GF-D8 (cell line): ENCODE measurements at places on chromosomes 6 and 20.

- DNase-seq, result peak; percentile 78
Observed at GRCh38 chr6:106084106-106084988, 1.8 kb upstream of the PRDM1 start.

DNA sequence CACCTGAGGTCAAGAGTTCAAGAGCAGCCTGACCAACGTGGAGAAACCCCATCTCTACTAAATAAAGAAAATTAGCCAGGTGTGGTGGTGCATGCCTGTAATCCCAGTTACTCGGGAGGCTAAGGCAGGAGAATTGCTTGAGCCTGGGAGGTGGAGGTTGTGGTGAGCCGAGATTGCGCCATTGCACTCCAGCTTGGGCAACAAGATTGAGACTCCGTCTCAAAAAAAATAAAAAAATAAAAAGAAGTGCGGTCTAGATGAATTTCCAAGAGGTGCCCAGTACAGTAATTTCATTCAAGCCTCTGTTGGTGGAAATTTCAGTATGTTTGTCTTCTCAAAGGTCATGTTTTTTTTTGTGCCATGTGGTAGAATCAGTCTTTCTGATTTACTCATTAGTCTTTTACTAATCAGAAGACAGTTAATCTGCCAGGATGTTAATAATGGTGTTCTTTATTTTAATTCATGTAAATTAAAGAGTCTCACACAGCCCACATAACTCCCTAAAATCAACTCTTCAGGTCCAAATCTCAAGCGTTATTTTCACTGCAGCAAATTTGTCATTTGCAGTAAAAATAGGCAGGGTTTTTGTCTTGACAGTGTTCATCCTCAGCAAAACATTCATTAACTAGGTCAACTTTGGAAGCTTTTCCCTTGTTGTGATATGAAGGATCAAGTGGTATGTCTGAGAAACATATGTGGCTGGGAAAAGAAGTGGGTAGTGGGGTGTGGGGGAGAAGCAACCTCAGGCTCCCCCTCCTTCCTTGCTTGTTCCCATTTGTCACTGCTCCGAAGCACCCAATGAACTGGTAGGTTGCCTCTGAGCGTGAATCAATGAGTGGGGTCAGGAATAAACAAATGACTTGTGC, 13.3 kb downstream of the TP53INP2 start:
- DNase-seq, result no peak

- peak; percentile 8 for DNase-seq
Observed at GRCh38 chr6:30828027-30828962, 56.0 kb upstream of the DDR1 start.

DNA sequence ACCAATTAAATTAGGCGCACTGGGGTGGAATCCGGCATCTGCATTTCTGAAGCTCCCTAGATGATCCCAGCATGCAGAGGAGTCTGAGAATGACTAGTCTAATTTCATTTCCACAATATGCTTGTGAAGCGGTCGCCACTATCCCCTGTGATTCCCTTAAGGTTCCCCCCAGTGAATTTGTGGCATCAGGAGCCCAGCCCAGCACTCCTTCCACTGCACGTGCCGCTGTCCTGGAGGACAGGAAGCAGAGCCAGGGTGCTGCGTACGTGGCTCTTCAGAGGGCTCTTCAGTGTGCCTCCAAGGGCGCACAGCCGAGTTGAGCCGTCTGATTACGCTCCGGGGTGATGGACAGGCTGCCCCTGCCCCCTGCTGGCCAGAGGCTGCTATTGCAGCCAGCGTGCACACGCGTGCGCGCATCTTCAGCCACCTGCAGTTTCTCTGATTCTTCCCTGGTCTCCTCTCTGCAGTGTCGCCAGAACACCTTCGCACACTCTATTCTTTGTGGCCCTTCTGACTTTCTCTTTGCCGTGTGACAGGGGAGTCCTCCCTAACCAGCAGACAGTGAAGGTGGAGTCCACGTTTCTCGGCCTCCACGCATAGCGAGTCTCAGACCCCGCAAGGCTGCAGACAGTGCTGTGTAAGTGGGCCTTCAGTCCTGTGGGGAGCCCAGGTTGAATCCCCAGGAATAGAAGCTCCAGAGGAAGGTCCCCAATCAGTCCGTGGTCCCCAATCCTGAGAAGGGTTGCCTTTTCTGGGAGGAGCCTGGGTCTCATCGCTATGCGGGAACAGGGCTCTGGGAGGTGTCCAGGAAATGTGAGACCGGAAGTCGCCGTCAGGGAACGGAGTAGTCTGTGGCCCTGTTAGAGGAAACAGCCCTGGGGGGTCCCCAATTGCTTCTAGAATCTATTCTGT, 16.5 kb upstream of the NCR2 start:
- DNase-seq, result peak; percentile 50

- DNase-seq, result no peak
Observed at GRCh38 chr20:20793591-20793990, 81.1 kb upstream of the RALGAPA2 start.

GRCh38 chr6:10434235-10434634, 19.4 kb upstream of the TFAP2A start:
- DNase-seq, result peak; percentile 12

GRCh38 chr6:148619891-148620290, 126.9 kb upstream of the UST start:
- DNase-seq, result no peak

- DNase-seq, result peak; percentile 46
Observed at GRCh38 chr20:63822276-63822696, 8.8 kb downstream of the ZBTB46 start.

DNA sequence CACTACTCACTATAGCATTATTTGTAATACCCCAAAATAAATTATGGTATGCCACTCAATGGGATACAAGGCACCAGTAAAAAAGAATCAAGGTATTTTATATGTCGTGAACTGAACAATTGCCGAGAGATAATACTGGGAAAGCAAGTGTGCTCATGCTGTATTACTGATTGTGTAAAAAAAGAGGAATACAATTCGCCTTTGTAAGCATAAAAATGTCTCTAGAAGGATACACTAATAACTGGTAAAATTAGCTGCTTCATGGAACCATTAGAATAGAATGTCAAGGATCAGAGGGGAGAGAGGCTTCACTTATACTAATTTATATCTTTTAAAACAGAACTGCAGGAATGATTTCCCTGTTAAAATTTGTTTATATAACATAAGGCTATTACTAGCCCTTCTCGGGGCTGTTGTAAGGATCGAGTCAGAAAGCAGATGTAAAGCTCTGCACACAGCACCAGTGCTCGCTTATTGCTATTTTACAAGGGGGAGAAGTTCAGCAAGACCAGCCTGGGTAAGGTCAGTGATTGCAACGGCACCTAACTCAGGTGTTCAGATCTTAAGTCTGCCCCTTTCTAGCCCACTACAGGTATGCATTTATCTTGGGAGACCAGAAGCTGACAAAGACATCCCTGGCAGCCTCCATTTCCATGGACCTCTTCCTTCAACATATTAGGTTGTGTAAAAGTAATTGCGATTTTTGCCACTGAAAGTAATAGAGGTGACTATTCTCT, 61.6 kb downstream of the MYH7B start:
- DNase-seq, result no peak

GRCh38 chr20:57724610-57725405, 15.0 kb upstream of the PMEPA1 start:
- no peak for DNase-seq

DNA sequence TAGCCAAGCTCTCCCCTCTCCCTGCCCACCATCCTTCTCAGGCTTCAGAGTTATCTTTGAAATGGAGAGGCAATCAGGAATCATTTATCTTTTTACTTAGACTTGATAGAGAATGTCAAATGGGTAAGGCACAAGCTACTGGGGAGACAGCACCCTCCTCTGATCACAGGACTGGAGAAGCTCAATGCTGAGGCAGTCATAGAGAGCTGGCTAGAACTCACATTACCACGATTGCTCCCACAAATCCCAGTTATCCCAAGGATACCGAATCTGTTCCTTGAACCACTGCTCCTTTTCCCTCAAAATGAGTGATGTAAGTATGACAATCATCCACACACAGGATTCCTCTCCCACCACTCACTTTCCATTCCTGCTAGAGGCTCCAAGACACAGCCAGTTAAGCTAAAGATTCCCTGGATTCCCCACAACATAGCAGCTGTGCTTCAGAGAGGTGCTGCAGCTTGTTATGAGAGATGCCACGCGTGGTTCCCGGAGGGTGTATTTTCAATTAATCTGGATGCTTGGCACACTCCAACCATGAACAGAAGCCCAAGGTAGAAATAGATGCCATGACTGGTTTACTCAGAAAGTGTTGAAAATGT, 96.2 kb upstream of the VGLL2 start:
- no peak for DNase-seq

- no peak for DNase-seq
Observed at GRCh38 chr20:1130058-1130694, 11.8 kb downstream of the PSMF1 start.

GRCh38 chr6:130381012-130381411, 15.2 kb downstream of the TMEM200A start:
- no peak for DNase-seq

- DNase-seq, result no peak
Observed at GRCh38 chr6:92589996-92590395, 829.4 kb downstream of the EPHA7 start.

DNA sequence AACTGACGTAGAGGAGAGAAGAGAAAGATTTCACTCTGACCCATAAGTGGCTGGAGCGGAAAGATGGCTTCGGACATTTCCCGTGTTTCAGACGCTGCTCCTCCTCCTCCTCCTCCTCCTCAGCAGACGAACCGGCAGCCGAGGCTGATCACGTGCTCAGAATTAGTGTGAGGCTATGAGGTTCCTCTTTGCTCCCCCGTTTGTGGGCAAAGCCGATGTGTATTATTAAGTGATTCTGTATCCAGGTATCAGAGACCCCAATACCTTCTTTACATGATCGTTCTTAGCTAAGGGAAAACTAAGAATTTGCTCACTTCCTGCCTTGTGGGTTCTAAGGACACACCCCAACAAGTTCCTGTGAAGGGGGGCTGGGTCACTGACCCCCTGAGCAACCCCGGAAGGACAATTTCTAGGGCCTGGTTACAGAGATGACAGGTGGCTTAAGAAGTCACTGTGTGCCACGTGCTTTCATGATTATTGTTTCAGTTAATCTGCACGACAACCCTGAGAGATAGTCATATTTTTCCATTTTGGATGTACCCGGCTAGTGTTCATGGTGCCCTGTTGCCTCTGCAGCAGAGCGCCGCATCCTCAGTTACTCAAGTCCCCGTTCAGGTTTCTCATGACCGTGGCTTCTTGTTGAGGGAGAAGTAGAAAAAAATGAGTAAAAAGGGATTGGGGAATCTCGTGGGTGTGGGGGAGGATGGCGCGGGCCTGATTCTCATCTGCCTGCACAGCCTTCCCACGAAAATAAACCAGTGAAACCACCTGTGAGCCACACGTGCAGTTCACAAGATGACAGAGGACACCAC, 671.8 kb downstream of the QKI start:
- DNase-seq, result no peak

DNA sequence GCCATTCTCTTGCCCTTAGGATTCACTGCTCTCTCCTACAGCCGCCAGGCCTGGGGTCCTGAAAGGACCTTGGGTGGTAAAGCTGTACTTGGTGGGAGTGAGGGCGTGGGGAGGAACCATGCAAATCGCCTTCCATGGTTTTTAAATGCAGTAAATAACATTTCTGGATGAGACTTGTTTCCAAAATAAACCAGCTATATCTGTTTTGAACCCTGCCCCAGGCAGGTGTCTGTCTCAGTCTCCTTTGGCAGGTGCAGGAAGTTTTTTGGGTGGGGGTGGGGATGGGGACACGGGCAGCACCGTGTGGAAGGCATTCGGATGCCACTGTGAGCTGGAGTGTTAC, 14.3 kb downstream of the ITPA start:
- DNase-seq, result no peak

DNA sequence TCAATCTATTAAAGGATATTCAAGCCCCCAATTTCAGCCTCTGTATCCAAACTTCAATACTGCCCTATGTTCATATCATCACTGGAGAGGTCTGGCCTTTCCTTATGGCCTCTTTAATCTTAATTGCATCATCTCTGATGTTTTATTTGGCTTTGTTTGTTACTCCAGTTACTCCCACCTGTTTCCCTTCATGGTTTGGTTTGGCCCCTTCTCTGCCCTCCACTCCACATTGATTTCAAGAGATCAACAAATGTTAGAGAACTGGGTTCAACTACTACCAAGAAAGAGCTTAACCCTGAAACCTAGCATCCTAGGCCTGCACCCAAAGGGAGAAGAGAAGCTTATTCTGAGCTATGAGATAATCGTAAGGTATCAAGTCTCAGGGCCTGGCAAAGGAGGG, 221.6 kb downstream of the LAMA2 start:
- no peak for DNase-seq

DNA sequence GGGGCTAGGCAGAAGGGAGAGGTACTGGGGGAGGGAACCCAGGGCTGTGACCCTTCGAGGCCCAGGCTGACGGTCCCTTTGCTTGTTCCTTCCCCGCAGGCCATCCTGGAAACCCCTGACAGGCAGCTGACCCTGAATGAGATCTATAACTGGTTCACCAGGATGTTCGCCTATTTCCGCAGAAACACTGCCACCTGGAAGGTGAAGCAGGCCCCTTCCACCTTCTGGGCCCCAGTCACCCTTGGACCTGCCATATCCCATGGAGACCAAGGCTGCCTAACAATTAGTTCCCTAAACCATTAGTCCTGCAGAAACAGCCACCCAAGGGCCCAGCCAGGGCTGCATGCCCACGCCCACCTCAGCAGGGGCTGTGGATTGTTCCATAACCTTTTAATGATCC, 44.9 kb downstream of the FOXP4 start:
- no peak for DNase-seq

- no peak for DNase-seq
Observed at GRCh38 chr20:44835661-44836221, 25.4 kb upstream of the RIMS4 start.

GRCh38 chr6:17883665-17884497, 103.6 kb downstream of the KIF13A start:
- DNase-seq, result peak; percentile 24
